HT1080 (cell line): ENCODE measurements at places on chromosomes 16 and 17. TPM values are rescaled to one million over a fixed set of nuclear protein-coding genes. Genes with fewer than 3 reads are reported as not detected.

The SHISA9 gene
- total RNA-seq: 0.10 and 0.16 TPM in 2 replicates

DNA sequence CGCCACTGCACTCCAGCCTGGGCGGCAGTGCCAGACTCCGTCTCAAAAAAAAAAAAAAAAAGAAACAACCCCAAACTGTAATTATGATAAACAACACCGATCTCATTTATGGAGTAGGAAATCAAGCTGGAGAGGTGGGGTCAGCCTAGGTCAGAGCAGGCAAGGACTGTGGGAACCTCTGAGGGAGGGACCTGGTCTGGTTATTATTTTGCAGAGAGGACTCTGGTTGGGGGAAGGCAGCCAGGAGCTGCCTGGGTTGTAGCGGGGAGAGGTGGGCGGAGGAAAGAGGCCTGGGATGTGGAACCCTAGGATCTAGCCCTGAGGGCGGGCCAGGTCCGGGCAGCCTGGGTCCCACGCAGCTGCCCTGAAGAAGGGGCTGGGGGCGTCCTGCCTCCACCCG lies 10.9 kb upstream of the HS3ST6 start:
- DNase-seq: no peak

- no peak for DNase-seq
Observed at GRCh38 chr17:36647636-36648035, 46.3 kb downstream of the MRM1 start.

The LITAF gene
- 19.9 and 29.8 TPM in 2 replicates for total RNA-seq

The SP6 gene
- total RNA-seq: 1.7 and 1.8 TPM in 2 replicates

The OTOA gene
- total RNA-seq: 0.07 and 0.11 TPM in 2 replicates

DNA sequence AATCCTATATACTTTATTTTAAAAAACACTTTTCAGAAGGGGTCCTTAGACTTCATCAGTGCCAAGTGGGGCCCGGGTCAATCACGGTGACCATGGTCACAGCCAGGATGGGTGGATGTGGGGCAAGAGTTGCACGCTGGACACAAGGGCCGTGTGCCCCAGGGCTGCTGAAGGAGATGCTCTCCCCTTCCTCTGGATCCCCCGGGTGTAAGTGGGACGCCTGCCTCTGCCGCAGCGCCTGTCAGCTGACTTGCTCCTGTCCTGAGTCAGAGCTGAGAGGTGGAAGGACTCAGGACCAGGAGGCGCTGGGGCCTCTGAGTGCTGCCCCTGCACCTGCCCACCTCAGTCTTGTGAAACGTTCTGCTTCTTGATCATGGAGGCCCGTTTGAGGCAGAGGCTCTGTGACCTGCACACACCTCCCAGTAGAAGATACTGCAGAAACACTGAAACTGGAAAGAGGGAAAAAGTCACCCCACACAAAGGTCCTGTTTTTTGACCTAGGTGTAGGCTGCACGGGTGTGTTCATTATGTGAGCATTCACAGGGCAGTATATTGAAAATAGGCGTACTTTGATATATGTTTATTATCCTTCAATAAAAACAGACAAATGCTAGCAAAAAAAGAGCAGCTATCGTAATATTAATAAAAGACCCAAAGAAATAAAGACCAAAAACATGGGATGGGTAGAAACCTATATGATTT lies 40.9 kb upstream of the BAHCC1 start:
- DNase-seq: no peak

GRCh38 chr17:2243953-2244352 lies 59.6 kb downstream of the SMG6 start:
- no peak for DNase-seq

DNA sequence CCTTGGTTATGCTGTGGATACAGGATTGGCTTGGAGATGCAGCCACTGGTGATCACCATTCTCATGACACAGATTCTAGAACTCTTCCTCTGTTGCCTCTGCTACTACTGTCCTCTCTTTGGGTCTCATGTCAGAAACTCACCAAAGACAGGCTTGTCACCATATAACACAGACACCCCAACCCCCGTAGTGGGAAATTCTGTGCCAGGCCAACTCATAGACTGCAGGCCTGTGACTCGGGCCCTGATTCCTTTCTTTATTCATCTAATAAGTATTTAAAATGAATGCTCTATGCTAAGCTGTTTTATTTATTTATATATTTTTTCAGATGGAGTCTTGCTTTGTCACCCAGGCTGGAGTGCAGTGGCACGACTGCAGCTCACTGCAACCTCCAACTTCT lies 9.5 kb downstream of the CYB5D2 start:
- DNase-seq: peak; percentile 54

The CCDC78 gene
- 4.2 and 4.6 TPM in 2 replicates for total RNA-seq

GRCh38 chr16:56918467-56919012 lies 13.4 kb upstream of the HERPUD1 start:
- no peak for DNase-seq

DNA sequence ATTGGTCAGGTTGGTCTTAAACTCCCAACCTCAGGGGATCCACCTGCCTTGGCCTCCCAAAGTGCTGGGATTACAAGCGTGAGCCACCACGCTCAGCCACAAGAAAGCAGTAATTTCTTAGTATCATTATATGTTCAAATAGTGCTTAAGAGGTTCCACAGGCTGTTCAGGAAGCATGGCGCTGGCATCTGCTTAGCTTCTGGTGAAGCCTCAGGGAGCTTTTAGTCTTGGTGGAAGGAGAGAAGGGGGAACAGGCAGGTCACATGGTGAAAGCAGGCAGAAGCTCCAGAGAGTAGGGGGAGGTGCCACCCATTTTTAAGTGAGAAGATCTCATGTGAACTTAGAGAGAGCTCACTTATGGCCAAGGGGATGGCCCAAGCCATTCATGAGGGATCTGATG lies 3.7 kb upstream of the SEC14L1 start:
- DNase-seq: no peak

DNA sequence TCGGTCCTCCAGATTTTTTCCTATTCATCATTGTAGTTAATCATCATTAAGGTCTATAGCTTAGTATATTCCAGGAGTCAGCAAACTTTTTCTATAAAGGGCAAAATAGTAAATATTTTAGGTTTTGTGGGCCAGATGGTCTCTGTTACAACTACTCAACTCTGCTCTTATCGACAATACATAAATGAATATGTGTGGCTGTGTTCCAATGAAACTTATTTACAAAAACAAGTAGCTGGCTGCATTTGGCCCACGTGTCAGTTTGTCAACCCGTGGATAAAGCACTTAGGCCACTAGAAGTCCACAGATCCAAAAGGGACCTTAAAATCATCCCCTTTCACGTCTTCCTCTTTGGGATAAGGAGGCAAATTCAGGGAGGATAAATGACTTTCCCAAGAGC lies 5.4 kb upstream of the HNF1B start:
- DNase-seq: no peak

The SLC39A11 gene
- total RNA-seq: 7.6 and 8.6 TPM in 2 replicates

The MPP3 gene
- total RNA-seq: 10.6 and 12.5 TPM in 2 replicates

The DRC7 gene
- total RNA-seq: not detected in 2 replicates

The TRPV2 gene
- 101 and 105 TPM in 2 replicates for total RNA-seq

The KCNH6 gene
- total RNA-seq: not detected in 2 replicates

DNA sequence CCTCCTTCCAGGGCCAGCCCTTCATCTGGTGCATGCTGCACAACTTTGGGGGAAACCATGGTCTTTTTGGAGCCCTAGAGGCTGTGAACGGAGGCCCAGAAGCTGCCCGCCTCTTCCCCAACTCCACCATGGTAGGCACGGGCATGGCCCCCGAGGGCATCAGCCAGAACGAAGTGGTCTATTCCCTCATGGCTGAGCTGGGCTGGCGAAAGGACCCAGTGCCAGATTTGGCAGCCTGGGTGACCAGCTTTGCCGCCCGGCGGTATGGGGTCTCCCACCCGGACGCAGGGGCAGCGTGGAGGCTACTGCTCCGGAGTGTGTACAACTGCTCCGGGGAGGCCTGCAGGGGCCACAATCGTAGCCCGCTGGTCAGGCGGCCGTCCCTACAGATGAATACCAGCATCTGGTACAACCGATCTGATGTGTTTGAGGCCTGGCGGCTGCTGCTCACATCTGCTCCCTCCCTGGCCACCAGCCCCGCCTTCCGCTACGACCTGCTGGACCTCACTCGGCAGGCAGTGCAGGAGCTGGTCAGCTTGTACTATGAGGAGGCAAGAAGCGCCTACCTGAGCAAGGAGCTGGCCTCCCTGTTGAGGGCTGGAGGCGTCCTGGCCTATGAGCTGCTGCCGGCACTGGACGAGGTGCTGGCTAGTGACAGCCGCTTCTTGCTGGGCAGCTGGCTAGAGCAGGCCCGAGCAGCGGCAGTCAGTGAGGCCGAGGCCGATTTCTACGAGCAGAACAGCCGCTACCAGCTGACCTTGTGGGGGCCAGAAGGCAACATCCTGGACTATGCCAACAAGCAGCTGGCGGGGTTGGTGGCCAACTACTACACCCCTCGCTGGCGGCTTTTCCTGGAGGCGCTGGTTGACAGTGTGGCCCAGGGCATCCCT lies 7.4 kb downstream of the NAGLU start:
- DNase-seq: no peak

- DNase-seq: peak; percentile 57
Observed at GRCh38 chr17:42618442-42619150, 9.1 kb downstream of the TUBG1 start.

DNA sequence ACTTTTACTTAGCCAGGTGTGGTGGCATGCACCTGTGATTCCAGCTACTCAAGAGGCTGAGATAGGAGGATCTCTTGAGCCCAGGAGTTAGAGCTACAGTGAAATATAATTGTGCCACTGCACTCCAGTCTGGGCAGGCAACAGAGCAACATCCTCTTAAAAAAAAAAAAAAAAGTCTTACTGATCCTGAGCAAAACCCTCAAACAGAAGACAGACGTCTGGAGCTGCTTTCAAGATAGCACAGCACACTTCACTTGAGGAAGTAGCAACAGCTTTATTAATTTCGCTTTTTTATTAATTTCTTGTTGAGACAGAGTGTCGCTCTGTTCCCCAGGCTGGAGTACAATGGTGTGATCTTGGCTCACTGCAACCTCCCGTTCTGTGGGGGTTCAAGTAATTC lies 10.2 kb upstream of the GGA2 start:
- DNase-seq: no peak

GRCh38 chr17:19753661-19754463 lies 5.8 kb upstream of the ALDH3A1 start:
- peak; percentile 62 for DNase-seq

The PPM1E gene
- 0.43 and 0.47 TPM in 2 replicates for total RNA-seq

DNA sequence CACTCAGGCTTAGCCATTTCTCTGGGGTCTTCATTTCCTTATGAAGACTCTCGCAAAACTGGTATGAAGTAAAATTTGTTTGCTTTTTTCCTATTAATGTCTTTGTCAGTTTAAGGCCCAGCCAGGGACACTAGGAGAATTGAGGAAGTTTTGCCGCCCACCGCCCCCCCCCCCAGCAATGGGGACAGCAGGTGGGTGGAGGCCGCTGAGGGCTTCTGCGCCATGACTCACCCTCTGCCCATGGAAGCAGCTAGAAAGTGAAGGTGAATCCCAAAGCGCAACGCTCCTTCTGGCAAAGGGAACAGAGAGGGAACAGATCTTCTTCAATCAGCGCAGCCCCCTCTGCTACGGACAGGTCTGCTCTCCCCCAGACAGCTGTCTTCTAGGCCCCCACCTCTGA lies 49.7 kb downstream of the MARF1 start:
- no peak for DNase-seq

DNA sequence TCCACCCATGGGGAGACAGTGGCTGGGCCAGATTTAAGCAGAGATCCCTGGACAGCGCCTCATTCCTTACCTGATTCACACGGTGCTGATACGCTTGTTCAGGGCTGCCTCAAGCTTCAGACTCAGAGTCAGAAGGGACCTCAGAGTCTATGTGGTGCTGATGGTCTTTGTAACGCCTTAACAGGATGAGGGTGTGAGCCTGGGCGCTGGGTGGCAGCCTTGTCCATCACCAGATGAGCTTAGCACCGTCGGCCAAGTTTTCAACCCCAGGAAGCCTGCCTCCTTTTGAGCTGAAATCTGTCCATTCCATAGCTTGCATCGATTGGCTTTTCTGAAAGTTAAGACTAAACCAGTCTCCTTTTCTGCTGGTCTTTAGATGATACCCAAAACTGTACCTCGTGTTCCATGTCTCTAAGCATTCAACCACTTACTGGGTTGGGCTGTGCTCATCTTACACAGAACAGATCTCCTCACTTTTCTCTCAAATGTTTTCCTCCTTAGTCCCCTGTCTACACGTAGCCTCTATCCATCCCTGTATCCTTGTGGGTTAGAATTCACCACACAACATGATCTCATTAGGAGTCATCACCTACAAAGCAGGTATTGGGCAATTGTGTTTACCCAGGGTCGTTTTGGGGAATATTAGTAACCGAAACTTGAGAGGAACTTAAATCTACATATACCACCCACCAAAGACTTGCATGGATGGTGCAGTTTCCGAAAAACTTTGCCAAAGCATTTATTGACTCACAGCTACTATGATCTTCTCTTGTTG lies 573.4 kb downstream of the CDH13 start:
- peak; percentile 78 for DNase-seq

GRCh38 chr17:21041741-21042457 lies 912 bp downstream of the USP22 start:
- peak; percentile 70 for DNase-seq

- DNase-seq: no peak
Observed at GRCh38 chr17:41551365-41551764, 20.5 kb downstream of the KRT9 start.

The PYCARD gene
- total RNA-seq: 0.63 and 0.72 TPM in 2 replicates
